Fibroblast of skin of left biceps (primary cell): ENCODE measurements at places on chromosomes 4 and X.
A peak's percentile ranks its signal among the peaks of the same experiment; 100 is the strongest.

GRCh38 chr4:137659431-137659830 lies 127.1 kb upstream of the PCDH18 start:
- peak; percentile 66 for DNase-seq

DNA sequence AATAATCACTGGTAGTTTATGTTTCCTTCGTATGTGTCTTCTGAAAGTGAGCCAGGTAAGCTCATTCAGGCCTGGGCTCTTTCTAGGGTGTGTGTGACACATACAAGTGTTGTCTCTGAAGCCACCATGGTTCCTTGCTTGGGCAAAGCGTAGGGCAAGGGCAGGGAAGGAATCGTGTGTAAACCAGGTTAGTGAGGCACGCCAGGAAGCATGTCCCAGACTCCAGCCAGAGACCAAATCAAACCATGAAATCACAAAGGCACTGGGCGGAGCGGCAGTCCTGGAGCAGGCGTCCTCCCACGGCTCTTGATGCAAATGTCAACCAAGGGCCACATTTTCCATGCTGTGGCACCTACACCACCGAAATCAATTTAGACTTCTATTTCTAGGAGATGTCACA lies 67.0 kb downstream of the NYX start:
- DNase-seq, result no peak

DNA sequence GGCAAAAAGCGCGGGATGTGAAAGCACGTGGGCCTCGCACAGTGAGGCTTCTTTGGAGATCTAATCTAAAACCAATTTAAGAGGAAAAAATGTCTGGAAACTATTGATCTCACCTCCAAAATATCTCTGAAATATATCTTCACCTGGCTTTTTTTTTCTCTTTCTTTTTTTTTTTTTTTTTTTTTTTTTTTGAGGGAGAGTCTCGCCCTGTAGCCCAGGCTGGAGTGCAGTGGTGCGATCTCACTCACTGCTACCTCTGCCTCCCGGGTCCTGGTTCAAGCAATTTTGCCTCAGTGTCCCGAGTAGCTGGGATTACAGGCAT lies 383 bp upstream of the ZMAT1 start:
- no peak for DNase-seq

GRCh38 chr4:149306537-149306936 lies 509.1 kb downstream of the IQCM start:
- DNase-seq, result no peak

GRCh38 chrX:46994096-46994495 lies 81.9 kb downstream of the JADE3 start:
- DNase-seq, result no peak

DNA sequence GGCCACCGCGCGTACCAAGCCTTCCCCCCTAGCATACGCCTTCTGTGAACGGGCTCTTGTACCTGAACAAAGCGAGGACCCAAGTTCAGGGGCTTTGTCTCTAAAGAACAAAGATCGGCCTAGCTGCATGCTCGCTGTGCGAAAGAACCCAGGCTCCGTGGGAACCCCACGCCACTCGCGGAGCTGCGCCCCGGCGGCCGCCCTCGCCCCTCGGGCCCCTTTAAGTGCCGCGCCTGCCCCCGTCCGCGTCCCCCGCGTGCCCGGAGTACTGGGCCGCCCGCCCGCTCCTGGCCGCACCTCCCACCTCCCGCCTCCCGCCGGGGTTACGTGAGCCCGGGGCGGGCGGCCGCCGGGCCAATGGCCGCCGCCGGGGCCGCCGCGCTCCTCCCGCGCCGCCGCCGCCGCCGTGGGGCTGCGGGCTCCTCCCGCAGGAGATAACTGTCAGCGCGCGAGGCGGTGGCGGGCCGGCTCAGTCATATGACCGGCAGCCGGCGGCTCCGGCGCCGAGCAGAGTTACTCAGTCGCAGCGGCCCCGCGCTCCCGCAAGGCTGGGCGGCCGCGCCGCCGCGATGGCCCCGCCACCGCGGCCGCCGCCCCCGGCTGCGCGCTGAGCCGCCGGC lies at the start of gene FNIP2:
Gene FNIP2, plus strand, starts transcription at position 472 of the 620 bp plus-strand sequence. CDS start 187 bp downstream, outside the sequence.
- peak; percentile 46 for DNase-seq

DNA sequence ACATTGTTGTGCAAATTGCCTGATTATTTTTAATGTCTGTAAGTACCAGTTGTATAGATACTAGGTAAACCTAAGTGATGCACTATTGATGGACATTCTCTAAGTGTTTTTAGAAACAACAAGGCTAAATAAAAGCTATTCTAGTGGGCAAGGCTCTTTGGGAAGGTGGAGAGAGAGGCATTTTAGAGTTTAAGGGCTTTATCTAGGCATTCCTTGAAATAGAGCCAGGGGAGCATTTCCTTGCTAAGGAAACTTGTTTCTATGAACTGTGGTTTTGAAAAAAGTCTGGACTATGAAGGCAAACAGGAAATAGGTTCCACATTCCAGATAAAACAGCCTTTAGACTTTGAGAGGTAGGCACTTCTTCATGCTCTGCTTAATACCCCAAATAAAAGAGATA lies 23.8 kb downstream of the BMX start:
- DNase-seq, result peak; percentile 4

DNA sequence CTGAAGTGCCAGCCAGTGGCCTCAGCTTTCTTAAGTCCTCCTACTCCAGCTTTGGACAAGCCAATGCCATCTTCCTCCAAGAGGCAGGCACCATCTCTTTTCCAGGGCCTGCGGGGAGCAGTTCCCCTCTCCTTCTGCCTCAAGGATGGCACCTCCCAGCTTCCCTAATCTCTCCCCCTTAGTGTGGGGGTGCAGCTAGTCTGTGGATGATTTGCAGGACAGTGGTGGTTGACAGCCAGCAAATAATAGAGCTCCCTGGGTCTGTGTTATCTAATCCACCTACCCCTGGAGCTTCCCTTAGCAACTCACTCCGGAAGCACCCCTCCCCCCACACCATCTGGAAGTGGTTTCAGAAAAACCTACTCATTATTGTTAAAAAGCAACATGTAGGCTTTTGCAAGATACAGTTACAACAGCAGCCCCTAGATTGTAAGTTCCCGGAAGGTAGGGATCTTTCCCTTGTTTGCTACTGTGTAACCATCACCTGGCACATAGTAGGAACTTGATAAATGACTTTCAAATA lies 247.1 kb downstream of the BCOR start:
- DNase-seq, result peak; percentile 56

GRCh38 chr4:90145319-90145718 lies 18.1 kb downstream of the CCSER1 start:
- DNase-seq, result no peak

DNA sequence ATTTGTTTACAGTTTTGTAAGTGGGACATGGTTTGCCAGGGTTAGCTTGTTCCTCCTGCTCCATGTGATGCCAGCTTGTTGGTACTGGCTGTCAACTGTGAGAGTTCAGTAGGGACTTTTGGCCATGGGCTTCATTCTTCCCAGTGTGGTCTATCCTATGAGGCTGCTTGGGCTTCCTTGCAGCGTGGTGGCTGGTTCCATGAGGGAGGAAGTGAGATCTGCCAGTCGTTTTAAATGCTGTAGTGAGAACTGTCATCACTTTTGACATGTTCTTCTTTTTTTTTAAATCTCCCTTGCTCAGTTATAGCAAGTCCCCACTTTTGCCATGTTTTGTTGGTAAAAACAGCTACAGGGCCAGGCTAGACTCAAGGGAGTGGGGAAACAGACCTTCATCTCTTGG lies 15.9 kb downstream of the NSD2 start:
- DNase-seq, result no peak

DNA sequence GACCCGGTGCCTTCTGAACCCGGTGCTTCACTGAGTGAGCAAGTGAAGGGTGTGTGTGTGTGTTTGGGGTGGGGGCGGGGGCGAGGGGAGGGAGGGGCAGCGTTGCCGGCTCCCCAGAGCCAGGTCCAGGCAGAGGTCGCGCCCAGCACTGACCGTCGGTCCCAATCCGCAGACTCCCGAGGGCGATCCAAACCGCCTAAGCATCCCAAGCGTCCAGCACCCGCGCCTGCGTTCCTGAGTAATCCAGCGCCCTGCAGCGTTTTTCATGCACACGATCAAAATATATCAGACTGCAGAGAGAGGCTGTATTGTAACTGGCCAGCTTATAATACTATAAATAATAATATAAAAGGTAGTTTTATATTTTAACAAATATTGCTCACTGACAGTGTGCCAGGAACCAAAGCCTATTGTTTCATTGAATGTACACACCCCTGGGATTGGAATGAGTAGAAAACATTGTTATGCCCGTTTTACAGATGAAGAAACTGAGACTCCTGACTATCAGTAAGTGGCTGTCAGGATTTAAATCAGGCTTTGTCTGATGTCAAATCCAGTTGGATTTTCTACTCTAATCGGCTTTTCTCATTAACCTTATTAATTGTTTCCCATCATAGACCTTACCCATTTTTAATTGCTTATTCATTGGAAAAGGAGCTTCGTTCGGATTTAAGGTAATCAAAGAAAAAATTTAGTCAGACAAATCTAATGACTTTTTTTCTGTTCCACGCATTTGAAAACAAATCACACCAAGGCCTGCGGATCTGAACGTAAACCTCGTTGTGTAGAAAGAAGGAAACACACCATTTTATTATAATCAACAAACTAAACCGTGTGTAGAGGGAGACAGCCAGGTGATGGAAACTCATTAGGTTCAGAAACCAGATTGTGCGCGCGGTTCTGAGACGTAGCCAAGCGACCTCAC lies 4.0 kb upstream of the NKX3-2 start:
- no peak for DNase-seq

DNA sequence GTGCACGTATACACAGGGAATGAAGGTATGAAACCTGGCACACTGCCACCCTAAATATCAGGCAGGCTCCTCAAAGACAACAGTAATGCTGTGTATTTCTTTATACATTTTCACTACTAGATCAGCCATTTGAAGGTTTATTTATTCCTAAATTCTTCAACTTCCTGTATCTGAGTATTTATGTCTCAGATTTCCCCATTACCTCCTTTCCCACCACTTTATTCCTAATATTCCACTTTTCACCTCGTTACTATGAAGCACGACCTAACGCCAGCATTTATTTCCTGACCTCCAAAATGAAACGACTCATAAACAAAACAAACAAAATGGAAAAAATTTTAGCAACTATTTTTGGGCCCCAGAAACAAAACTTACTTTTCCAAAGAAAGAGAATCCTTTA lies 69.6 kb downstream of the MAML3 start:
- DNase-seq, result no peak

DNA sequence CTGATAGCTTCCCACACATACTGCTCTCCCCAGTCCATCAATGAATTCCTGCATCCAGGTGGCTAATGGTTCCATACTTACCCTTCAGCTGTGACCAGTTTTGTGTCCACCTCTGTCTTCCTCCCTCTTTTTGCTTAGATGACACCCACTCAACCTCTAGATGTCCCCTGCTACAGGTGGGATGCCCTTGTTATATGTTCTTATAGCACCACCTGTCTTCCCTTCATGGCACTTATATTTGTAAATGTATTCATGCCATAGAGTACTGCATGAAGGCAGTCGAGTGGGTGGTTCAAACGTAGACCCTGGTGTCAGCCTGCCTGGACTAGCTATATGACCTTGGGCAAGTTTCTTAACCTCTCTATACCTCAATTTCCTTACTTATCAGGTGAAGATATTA lies 6.5 kb upstream of the USP46 start:
- no peak for DNase-seq

GRCh38 chrX:151754047-151754429 lies 19.5 kb downstream of the CNGA2 start:
- peak; percentile 43 for DNase-seq

GRCh38 chrX:110432906-110433215 lies 74.2 kb downstream of the RTL9 start:
- no peak for DNase-seq

DNA sequence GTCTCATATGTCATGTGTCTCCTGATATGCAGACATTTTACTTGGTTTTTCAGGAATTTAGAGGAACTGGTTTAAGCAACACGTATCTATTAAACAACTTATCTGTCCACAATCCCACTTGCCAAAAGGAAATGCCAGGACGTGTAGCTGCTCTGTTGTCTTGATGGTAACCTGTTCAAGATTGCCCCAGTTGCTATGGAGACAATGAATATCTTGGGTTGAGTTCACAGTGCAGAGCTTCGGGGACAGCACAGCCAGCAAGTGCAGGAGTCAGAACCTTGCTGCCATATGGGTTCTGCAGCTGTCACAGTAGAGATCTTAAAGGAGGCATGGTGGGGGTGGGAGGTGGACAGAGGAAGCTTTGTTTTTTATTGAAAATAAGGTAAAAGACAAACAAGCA lies 28.7 kb upstream of the FAM9B start:
- DNase-seq, result no peak

GRCh38 chr4:75834095-75834771 lies 68.0 kb downstream of the PPEF2 start:
- DNase-seq, result no peak

DNA sequence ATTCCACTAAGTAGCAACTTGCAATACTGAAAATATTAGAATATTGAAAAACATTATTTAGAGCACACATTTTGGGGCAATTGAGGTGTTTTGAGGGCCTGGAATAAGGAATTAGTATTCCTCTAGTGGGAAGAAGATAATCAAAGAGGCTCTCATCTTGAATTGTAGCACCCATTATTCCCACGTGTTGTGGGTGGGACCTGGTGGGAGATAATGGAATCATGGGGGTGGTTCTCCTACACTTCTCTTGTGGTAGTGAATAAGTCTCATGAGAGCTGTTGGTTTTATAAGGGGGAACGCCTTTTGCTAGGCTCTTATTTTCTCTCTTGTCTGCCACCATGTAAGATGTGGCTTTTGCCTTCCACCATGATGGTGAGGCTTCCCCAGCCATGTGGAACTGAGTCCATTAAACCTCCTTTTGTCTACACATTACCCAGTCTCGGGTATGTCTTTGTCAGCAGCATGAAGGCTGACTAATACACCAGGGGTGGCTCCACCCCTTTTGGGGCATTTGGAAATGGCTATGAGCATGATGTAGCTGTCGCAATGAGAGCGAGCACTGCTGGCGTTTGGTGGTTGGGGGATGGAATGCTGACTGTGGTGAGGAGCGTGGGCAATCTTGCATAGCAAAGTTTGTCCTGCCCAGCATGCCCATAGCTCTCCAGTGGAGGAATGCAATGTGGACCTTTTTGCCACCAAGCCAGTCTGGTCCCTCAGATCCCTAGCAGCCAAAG lies 308.2 kb downstream of the FRMPD4 start:
- DNase-seq, result peak; percentile 5

GRCh38 chrX:13829983-13830382 lies 13.1 kb upstream of the GPM6B start:
- DNase-seq, result no peak

DNA sequence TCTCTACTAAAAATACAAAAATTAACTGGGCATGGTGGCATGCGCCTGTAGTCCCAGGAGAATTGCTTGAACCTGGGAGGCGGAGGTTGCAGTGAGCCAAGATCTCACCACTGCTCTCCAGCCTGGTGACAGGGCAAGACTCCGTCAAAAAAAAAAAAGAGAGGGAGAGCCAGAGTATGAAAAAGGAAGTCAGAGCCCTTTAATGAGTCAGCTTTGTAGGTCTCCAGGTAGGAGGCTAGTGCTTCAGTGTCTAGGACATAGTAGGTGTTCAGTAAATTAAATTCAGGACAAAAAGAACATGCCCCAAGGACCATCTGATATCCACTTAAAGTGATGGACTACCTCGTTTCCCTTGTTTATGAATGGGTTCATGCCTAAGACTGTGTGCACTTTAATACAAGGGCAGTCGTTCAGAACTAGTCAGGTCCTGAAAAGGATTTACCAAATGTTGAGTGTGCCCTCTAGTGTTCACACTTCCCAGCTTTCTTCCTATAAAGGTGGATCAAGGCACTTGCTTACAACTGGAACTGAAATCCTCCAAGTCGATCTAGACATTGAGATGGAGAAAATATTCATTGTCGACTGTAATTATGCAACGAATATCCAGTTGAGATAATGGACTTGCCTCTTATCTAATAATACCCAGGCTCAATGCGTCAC lies 29.0 kb downstream of the F9 start:
- DNase-seq, result peak; percentile 1
